ENCODE measurements at places on chromosomes 16 and 17. TPM values are rescaled to one million over a fixed set of nuclear protein-coding genes. Genes with fewer than 3 reads are reported as not detected.

TBC1D3G gene
- not detected for total RNA-seq

OTOA gene
- total RNA-seq: under 0.01 TPM

CD19 gene
- total RNA-seq: not detected

KRT36 gene
- 0.12 TPM for total RNA-seq

SEPTIN1 gene
- total RNA-seq: 0.25 TPM

PLA2G10 gene
- not detected for total RNA-seq

CDK10 gene
- 58.2 TPM for total RNA-seq

TMC8 gene
- not detected for total RNA-seq

LRRC75A gene
- 3.3 TPM for total RNA-seq

Data from uterine smooth muscle cell (primary cell).